Stimulated activated CD8-positive, alpha-beta memory T cell treated with anti-CD3 and anti-CD28 coated beads, Interleukin-15, amount 100 ng/mL, for 4 hours (primary cell): ENCODE measurements at places on chromosomes 1 and 21.

GRCh38 chr1:232754930-232755329, 50.3 kb upstream of the MAP10 start:
- no peak for DNase-seq

- DNase-seq: no peak
Measured at GRCh38 chr1:229990326-229990725, 76.7 kb upstream of the GALNT2 start.

GRCh38 chr1:114352797-114353196, 158.2 kb downstream of the TRIM33 start:
- DNase-seq: no peak

DNA sequence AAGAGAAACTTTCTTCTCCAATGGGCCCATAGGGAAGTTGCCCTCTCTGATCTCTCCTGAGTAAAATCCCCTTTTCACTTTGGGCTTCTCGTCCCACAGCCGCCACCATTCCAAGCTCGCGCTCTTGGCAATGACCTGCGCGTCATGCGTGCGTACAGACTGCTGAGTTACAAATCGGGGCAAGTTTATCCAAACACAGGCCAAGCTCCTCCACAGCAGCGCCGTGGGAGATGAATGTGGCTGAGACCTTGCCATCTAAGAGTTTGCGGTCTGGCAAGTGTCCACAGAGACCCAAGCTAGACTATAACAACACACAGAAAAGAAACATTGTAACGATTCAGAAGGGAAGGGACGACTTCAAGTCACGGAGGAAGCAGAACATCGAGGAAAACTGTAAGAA, 116.3 kb upstream of the SOD1 start:
- DNase-seq: no peak

- no peak for DNase-seq
Measured at GRCh38 chr1:74470251-74470650, 42.2 kb downstream of the LRRC53 start.

DNA sequence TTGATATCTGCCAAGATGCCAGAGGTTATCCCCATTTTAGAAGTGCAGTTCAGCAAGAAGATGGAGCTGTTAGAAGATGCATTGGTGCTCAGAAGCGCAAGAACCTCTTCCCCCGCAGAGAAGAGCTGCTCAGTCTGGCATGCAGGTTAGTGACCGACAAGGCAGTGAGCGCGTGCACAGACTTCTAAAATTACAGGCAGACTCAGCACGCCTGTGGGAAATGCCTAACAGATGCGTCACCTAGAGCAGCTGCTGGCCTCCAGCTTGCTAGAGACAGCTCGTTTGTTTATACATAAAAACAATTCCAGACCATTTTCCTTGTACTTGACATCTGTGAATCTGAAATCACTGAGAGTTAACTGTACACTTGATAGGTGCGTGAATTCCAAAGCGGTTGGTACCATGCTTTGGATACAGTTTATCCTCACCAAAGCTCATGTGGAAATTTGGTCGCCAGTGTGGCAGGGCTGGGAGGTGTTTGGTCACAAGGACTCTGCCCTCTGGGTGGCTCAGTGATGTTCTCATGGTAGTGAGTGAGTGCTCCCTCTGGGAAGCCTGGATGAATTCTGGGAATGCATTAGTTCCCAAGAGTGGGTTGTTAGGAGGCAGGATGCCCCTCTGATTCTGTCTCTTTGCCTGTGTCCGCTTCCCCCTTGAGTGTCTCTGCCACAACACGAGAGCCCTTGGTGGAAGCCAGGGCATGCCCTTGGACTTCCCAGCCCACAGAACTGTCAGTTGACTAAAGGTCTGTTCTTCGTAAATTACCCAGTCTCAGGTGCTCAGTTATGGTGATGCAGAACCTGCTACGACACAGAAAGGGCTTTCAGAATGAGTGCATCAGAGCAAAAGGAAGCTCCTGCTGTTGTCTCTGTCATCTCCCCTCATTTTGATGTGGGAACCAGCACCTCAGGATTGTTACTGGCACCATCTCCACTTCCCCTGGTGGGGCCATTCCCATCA, 24.4 kb downstream of the SNAP47 start:
- DNase-seq: no peak

GRCh38 chr1:174052621-174053020, 30.5 kb upstream of the RC3H1 start:
- DNase-seq: no peak

GRCh38 chr1:198176179-198176578, 19.4 kb downstream of the NEK7 start:
- DNase-seq: no peak

DNA sequence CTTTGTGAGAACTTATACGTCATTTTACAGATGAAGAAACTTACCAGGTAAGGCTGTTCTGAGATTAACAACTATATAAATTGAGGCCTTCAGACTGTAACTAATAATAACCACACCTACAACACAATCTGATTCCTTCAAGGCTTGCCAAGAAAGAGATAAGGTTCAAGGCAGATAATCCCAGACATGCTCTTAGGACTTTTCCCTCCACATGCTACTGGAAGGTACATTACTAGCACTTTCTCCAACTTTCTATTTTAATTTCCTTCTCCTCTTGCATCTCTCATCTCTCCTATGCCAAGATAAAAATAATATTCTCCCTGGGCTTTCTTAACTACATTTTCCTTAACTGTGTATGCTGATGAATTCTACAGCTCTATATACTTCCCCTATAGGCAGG, 18.9 kb upstream of the NRAS start:
- DNase-seq: no peak

- no peak for DNase-seq
Measured at GRCh38 chr1:201605385-201606010, 66.6 kb downstream of the NAV1 start.

GRCh38 chr1:53703174-53703573, 35.8 kb downstream of the GLIS1 start:
- DNase-seq: no peak

- DNase-seq: no peak
Measured at GRCh38 chr1:3525551-3526482, 71.4 kb downstream of the ARHGEF16 start.

GRCh38 chr1:11898831-11899467, 27.3 kb downstream of the KIAA2013 start:
- no peak for DNase-seq

DNA sequence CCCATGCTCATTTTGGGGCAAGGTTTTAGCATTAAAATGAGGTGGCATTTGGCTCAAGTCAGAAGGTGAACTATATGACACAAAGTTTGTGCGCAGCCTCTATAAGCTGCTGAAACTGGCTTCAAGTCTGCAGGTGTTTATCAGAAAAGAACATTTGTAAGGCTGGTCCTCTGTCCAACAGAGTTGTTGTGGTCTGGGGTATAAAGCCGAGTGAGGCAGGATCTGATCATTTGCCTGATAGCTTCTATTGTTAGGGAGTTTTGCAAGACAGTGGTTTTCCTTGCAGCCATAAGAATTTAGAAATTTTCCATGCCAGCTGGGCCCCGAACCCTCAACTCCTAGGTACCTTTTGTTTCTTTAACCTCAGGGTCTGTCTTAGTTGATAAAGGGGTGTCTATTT, 130.8 kb downstream of the PGBD5 start:
- DNase-seq: no peak

DNA sequence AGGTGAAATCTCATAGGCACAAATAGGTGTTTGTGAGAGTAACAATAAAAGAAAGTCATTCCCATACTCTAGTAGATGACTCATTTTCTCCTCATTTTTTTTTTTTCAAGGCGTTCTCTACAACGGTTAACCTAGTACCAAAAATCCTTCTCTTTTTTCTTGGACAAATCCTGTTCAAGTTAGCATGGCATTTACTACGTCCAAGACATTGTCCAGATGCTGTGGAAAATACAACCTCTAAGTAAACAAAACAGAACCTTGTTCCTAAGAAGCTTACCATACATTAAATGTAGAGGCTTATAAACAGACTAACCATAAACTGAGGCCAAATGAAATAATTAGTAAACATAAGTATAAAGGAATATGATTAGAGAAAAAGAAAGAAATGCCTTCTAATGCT, 76.2 kb upstream of the RGS4 start:
- DNase-seq: no peak

DNA sequence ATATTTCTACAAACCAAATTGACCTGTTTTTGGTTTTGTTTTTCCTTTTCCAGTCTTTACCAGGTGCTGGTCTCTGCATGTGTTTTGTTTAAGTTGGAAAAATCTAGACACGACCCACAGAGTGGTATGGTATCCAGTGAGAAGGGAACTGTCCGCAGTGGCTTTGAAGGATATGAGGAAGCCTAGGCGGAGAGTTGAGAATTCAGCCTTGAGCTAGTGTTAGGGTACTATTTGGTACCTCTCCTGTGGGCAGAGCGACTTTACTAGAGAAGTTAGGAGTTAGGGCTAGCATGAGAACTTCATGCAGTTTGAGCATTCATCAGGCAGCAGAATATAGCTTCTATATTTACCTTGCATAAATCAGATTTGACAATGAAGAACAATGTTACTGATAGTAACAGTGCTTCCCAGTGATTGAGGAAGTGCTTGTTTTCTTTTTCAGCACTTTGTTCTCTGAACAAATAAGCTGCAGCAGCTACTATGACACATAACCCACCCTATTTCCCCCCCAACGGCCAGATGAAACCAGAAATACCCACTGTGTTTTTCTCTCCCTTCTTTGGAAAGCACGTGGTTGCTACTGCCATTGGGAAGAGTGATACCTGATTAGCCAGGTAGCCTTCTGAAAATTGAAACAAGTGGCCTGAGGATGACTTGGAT, 19.0 kb downstream of the MRPS6 start:
- DNase-seq: no peak

DNA sequence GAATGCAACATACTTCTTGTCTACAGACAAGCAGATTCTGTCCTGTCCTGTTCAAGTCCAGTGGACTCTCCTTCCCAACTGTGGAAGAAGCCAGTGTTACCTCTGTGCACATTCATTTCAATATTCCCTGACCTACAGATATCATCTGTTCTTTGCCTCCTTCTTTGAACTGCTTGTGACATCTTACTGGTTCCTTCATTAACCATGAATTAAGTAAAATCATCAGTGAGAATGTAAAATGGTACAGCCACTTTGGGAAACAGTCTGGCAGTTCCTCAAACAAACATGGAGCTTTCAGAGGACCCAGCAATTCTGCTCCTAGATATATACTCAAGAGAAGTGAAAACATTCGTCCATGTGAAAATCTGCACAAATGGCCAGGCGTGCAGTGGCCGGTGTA, 6.8 kb downstream of the SRARP start:
- DNase-seq: no peak

GRCh38 chr1:100037927-100038659, 68.3 kb downstream of the SLC35A3 start:
- peak; percentile 81 for DNase-seq

DNA sequence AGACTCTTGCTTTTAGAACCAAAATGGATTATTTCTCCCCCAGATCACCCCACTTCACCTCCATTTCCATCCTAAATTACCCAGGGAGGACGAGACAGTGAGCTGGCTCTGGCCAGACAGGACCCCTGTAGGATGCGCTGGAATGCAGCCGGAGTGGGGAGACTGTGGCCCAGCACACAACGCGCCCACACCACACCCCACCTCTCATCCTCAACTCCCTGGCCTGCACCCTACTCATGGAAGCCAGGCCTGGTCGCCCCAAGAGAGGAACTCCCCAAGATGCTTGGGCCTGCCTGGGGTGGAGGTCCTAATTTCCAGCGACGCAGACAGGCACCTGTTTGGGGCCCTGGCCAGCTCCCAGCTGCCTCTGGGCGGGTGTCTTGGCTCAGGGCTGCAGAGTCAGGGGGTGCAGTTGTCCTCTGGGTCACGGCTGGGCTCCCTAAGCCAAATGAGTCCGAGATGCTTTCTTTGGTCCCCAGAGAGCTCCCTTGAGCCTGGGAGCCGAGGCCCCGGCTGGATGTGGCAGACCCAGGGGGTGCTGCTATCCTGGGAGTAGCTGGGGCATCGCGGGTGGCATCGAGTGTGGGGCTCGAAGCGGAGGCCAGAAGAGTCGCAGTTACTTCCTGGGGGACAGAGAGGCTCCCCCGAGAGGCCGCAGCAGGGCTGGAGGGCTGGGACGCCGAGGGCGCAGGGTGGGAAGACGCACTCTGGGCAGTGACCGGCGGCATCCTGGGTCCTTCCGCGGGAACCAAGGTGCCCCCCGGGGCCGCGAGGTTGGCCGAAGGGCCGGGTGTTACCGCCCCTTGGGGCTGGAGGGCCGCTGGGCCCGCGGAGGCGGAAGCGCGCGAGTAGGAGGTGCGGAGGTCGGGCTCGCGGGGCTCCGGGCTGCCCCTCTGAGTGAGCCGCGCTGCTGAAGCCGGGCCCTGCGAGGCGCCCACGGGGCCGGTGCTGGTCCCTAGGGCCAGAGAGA, 10.4 kb downstream of the CLEC20A start:
- DNase-seq: no peak

GRCh38 chr1:24386241-24386640, 27.3 kb downstream of the STPG1 start:
- no peak for DNase-seq
